ENCODE measurements at places on chromosomes 3 and 15.

DNA sequence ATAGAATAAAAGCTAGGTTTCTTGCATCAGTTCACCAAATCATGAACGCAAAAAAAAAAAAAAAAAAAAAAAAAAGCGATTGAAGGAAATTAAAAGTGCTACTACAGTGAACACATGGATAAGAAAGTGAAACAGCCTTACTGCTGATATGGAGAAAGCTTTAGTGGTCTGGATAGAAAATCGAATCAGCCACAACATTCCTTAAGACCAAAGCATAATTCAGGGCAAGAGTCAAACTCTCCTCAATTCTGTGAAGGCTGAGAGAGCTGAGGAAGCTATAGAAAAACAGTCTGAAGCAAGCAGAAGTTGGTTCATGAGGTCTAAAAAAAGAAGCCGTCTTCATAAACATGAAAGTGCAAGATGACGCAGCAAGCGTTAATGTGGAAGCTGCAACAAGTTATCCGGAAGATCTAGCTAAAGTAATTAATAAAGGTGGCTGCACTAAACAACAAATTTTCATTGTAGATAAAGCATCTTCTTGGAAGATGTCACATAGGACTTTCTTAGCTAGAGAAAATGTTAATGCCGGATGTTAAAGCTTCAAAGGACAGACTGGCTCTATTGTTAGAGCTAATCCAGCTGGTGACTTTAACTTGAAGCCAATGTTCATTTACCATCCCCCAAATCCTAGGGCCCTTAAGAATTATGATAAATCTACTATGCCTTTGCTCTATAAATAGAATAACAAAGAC, 19.2 kb downstream of the P3H2 start:
- no peak for DNase-seq

DNA sequence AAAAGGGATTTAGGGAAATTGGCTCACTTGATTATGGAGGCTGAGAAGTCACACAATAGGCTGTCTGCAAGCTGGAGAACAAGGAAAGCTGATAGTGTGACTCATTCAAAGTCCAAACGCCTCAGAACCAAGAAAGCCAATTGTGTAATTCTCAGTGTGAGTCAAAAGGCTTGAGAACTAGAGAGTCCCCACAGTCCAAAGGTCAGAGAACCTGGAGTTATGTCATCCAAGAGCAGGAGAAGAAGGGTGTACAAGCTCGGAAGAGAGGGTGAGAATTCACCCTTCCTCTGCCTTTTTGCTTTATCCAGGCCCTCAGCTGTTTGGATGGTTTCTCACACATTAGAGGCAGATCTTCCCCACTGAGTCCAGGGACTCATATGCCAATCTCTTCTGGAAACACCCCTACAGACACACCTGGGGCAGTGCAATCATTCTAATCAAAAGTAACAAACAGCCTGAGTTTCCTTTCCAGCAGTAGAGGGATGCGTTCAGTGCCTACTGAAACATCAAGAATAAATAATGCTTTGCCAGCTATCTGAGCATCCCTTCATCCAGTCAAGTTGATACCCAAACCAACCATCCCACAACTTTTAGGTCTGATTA, 271.5 kb downstream of the SATB1 start:
- DNase-seq, result no peak

DNA sequence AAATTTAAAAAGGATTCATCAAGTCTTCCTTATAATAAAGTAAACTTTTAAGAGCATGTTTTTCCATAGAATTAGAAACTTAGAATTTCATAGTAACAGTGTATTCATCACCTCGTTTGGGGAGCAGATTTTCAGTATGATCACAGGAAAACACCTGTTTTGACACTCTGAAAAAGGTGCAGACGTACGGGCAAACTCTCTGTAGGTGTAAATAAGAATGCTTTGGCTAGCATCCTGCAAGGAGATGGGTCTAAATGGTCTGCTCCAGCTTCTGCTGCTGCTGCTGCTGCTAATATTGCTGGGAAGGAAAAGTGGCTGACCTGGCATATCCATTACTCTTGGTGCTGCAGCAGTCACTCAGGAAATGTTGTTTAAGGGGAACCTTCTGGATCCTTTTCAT, 66.0 kb downstream of the MBNL1 start:
- no peak for DNase-seq

- no peak for DNase-seq
Measured at GRCh38 chr3:183731611-183732010, 34.0 kb downstream of the YEATS2 start.

- DNase-seq, result no peak
Measured at GRCh38 chr15:78284758-78285157, 14.7 kb downstream of the SKIC8 start.
